ENCODE measurements at places on chromosomes 11 and 22.

- no peak for DNase-seq
Observed at GRCh38 chr22:28186641-28187040, 267.6 kb upstream of the PITPNB start.

DNA sequence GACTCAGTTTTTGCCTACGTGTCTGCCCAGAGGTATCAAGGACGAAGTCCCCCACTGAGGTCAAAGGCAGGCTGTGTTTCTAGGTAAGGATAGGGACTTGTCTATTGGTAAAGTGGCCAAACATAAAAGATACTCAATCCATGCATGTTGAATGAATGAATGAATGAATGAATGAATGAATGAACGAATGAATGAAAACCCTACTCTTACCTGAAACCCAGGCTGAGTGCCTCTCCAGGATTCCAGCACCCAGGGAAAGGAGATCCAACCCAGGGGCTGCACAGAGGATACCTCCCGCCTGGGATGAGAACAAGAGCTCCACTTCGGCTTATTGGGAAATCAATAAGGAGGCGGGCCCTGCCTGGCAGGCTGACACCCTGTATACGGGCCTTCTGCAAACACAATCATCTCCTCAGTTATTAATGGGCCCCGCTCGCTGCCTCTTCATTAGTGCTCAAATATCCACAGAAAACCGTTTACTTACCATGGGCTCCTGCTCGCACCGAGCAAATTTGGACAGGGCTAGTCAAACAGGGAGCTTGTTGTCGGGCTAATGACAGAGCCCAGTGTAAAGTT is 177.4 kb downstream of the BUD13 start:
- DNase-seq, result no peak

- no peak for DNase-seq
Observed at GRCh38 chr11:44780940-44781631, 54.3 kb downstream of the TSPAN18 start.

GRCh38 chr11:115693002-115693401 is 188.8 kb upstream of the CADM1 start:
- DNase-seq, result no peak

GRCh38 chr11:94650756-94651155 is 83.6 kb downstream of the PIWIL4 start:
- no peak for DNase-seq

DNA sequence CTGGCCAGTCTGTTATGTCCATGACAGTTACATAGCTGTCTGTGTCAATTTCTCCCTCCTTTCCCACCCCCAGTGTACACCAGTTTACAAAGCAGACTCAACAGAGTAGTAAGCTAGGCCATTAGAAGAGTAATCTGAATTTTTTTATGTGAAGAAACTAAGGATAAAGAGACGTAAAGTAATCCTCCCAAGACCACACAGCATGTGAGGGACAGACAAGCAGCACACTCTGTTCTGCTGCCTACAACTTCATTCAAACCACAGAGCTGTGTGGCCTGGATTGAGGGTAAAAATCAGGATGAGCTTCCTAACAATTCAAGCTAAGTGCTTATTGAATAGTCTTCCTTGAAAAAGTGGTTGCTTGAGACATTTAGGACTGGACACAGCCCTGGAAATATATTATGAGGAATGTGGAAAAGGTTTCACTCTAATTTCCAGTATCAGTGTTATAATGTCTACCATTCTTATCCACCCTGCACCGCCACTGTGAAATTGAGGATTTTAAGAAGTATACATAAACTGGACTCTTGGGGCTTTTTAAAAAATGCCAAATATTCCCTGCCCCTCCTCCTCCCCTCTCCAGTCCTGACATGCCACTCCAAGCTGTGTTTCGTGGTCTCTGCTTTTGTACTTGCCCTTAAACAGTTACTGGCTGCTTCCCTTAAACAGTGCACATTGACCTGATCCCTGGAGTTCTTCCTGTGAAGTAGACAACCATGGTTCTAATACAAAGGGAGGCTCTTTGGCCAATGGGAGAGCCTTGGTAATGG is 40.9 kb downstream of the EXT2 start:
- DNase-seq, result no peak

- no peak for DNase-seq
Observed at GRCh38 chr11:6812390-6813005, 13.0 kb upstream of the OR6A2 start.

DNA sequence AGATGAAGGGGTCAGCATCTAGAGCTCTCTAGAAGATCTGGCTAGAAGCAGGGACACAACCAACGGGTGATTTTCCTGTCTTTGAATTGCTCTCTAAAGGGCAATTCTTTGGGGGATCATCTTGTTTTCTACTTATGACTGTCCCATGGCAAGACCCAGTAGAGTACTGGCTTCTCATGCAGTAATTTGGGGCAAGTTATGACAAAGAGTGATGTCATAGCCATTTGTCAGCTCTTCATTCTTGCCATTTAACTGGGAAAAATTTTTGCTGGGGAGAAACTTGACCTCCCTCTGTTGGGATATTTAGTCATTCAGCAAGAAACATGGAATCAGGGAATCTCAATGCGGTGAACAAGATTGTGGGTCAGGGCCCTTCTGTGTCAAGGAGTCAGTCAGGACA is 80.4 kb downstream of the SLC1A2 start:
- no peak for DNase-seq

- no peak for DNase-seq
Observed at GRCh38 chr11:85787168-85787567, 23.8 kb downstream of the SYTL2 start.

DNA sequence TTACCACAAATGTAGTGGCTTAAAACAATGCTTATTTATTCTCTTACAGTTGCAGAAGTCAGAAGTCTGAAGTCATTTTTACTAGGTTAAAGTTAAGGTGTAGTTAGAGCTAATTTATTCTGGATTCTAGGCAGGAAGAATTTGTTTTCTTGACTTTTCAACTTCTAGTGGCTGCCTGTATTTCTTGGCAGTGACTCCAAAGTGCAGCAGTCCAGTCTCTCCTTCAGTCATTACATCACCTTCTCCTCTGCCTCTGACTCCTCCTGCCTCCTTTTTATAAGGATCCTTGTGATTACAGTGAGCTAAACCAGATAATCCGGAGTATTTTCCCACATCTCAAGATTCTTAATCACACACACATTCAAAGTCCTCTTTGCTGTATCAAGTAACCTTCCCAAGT is 581.4 kb downstream of the KCNA4 start:
- DNase-seq, result no peak

DNA sequence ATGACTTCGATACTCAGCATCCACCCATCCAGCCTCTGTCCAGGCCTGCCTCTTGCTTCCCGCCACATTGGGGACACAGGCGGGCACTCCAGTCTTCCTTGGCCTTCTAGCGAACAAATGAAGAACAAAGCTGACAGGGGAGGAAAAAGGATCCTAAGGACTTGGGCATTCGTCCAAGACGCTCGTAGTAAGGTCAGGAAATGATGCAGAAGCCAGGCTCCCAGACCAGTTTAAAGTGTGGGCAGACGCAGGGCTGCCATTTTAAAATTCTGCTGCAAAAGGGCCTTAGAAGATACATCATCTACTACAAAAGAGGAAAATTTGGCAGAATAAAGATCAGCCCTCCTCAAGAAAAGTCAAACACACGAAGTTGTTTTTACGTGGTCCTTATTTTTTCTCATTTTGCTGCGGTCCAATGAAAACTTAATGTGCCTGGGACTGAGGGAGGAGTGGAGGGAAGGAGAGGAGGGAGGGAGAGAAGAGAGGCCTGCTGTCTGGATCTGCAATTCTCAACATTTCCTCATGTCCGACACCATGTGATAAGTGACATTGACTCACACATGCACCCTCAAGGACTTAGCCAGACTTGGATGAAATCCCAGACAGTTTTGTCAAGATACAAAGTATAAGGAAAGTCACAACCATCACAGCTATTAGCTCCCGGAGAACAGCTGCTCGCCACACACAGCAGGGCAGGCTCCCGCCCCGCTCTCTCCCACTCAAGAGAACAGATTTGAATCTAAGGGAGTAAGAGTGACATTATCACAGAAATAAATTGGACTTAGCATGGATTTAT is 5.7 kb downstream of the DNAL4 start:
- no peak for DNase-seq

DNA sequence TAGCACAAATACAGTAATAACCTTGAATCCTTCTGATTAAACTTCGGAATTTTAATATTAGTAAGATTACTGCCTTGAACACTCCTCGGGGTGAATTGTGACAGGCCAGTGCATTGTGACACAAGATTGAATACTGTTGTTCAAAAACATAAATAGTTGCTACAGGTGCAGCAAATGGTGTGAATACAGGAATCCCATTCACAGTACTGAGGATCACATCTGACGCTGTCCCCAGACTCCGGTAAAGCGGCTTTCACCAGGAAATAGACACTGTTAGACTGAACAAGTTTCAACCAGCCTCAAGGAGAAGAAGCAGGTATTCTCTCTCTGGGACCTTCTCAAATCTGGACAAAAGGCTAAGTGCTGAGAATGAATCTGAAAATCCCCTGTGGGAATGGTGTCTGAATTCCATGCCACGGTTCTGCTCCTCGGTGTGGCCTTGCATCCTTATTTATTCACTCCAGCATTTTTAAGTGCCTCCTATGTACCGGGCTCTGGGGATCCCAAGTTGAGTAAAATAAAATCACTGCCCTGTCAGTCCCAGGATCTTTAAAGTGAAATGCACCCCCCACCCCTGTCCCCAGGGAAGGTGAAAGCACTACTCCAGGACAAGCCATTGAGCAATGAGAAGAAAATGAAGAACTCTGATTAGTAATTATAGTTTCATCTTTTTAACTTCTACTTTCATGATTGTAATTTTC is 3.4 kb downstream of the LGR4 start:
- no peak for DNase-seq

GRCh38 chr11:20353829-20354434 is 9.6 kb upstream of the HTATIP2 start:
- no peak for DNase-seq

GRCh38 chr22:21736084-21736642 is 569 bp upstream of the YPEL1 start:
- no peak for DNase-seq

- no peak for DNase-seq
Observed at GRCh38 chr22:42754658-42755057, 34.0 kb upstream of the A4GALT start.

GRCh38 chr11:82733444-82734119 is at the start of gene FAM181B:
TSS of gene FAM181B (minus strand) at chr11:82733864. CDS start at chr11:82733729, 135 bp downstream.
- DNase-seq, result no peak

Data from activated CD8-positive, alpha-beta memory T cell treated with anti-CD3 and anti-CD28 coated beads for 1 hour (primary cell).